GF-D8 (cell line): ENCODE measurements at places on chromosomes 6 and 20.

GRCh38 chr6:162343198-162343935, 384.2 kb downstream of the PRKN start:
- no peak for DNase-seq

- DNase-seq = no peak
Observed at GRCh38 chr6:108791700-108792099, 56.5 kb upstream of the ARMC2 start.

DNA sequence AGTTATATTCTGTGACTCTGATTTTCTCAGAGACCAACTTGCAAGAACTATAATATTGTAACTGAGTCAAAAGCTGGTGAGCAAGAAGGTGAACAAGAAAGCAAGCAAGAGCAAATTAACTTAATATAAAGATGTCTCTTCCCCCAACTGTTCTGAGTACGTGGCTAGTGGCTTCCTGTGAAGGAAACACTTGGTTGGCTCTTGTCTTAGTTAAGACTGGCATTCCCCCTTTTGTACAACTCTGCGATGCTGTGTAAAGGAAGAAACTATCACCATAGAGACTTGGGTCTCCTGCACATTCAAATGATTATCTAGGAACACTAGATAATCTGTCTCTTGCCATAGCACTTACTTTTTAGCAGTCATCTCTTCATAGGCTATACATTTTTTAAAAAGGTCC, 47.3 kb upstream of the TNFAIP3 start:
- DNase-seq = no peak

- no peak for DNase-seq
Observed at GRCh38 chr6:168563656-168564055, 122.7 kb downstream of the SMOC2 start.

- no peak for DNase-seq
Observed at GRCh38 chr20:55322745-55323144, 682.6 kb downstream of the CBLN4 start.

DNA sequence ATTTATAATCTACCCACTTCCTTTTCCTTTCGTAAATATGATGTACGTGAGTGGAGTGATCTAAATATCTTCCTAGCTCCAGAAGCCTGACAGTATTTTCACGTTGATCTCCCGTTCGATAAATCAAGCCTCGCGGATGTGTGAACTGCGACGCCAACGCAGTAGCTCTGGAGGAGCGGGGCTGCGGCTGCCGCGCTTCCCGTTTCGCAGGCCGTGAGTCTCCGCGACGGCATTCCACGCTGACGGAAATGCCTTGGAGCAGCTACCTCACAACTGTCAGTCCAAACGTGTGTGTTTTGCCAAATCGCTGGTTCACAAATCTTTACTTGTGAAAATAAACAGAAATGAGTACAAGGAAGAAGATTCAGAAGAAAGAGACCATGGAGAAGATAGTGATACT, 41.2 kb downstream of the BTBD3 start:
- DNase-seq = no peak

DNA sequence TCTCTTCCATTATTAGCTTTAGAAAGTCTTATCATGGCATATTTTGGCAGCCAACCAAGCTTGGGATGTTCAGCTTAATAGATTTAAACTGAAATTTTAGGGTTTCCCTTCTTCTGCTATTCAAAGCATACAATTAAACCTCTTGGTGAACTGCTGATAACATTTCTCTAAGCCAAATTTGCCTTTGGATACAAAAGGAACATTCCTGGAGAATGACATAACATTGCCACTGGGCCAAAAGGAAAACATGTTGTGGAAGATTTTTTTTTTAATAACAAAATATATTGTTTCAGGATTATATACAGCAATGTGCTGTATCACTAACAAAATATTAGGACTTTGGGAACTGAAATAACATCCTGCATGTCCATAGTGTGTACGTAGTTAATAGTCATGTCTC, 215.1 kb upstream of the TBX18 start:
- no peak for DNase-seq

DNA sequence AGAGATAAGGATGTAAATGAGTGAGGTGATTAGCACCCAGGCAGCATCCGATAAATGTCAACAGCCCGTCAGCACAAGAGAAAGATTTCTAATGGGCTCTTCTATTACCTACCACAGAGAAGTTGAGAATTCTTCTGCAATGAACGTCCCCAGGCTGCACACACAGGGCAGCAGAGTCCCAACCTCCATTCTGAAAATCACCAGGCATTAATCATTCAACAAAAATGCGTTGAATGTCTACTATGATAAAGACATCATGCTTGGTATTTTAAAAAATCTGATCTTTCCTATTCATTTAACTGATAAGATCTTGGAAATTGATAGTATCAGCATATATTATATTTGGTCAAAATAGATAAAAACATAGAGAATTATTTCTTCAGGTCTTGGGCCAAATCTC, 59.5 kb upstream of the VGLL2 start:
- DNase-seq = no peak
